GM18507 (cell line): ENCODE measurements at places on chromosomes 13 and 19.

- no peak for DNase-seq
Observed at GRCh38 chr13:21458451-21458812, 671 bp downstream of the ZDHHC20 start.

GRCh38 chr13:35984776-35985453 is 146.3 kb downstream of the DCLK1 start:
- DNase-seq = no peak

DNA sequence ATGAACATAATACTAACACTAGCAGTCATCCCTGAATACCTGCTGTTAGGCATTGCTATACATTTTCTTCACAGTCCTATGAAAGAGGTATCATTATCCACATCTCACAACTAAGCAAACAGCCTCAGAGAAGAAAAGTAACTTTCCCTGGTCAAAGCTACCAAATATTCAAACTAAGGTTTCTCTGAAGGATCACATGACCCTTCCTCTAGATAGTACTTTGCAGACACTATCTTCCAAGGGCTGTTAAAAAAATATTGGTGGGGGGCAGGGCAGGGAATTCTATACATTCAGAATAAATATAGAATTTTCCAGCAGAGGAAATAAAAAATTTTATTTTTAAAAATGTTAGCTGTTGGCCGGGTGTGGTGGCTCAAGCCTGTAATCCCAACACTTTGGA is 3.1 kb downstream of the SLC25A30 start:
- no peak for DNase-seq

GRCh38 chr13:81927347-81927746 is 1586.4 kb upstream of the SPRY2 start:
- no peak for DNase-seq

DNA sequence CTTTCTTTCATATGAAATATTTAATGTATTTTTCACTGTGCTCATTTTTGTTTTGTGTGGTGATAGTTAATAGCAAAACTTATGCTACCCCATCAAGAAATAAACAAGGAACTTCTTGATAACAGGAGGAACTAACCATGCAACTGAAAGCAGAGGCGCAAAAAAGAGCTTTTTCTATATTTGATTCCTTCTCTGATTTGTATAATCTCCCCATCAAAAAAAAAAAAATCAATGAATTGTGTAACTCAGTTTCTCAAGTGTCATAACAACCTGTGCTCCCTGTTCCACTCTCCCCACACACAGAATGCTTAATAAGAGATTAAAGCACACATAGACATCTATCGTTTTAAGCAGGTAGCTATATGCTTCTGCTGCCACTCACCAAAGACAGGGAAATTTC is 67.3 kb upstream of the MED4 start:
- no peak for DNase-seq

DNA sequence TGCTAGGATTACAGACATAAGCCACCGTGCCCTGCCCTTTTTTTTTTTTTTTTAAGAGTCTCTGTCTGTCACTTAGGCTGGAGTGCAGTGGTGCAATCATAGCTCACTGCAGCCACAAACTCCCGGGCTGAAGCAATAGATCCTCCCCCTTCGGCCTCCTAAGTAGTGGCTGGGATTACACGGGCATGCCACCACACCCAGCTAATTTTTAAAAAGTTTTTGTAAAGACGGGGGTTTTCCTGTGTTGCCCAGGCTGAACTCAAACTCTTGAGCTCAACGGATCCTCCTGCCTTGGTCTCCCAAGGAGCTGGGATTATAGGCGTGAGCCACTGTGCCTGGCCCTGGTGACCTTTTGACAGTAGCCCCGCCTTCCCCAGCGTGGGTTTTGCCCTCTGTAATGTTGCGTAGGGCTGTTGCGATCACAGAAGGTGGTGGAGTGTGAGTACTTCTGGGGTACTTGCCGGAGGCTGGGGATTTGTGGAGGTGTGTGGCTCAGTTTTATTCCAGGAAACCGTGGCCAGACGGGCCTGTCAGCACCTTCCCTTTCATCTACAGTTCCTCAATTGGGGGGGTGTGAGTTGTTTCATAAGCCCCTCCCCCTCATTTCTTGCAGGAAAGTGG is 11.6 kb upstream of the RETN start:
- no peak for DNase-seq

- no peak for DNase-seq
Observed at GRCh38 chr13:22387899-22388298, 717.0 kb downstream of the FGF9 start.

DNA sequence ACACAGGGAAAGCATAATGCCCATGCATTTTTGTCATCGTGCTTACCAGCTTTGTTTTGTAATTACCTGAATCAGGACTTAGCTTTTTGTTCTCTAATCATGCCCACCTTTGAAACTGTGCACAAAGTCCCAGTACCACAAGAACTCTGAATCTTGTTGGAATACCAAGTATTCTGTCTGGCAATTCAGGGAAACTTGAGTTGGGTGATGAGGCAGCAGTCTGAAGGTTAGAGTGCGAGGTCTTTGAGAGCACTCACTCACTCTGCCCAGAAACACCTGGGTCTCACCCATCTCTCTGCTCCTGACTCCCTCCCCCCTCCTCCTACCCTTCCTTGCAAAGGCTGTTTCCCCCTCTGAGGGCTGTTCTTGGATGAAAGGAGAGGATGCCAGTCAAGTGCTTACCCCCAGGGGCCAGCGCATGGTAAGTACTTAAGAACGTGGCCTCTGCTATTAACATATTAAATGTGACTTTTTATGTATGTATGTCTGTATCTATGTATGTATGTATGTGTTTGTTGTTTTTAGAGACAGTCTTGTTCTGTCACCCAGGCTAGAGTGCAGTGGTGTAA is 22.4 kb downstream of the SIPA1L3 start:
- DNase-seq = no peak

DNA sequence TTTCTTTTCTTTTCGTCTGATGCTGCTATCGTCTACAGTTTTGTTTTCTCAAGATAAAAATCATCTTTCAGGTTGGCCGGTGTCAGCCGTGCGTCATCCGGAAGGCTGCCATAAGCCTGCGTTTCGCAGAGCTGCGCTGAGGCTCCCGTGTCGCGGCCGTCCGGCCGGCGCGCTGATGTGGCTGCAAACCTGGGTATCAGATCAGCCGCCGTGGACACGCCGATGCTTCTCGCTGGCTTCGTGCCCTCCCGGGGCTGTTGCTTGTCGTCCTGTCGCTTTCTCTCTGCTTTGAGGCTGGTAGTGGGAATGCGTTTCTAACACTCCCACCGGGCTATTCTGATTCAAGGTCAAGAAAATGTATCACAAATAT is 45.9 kb upstream of the TFDP1 start:
- no peak for DNase-seq

DNA sequence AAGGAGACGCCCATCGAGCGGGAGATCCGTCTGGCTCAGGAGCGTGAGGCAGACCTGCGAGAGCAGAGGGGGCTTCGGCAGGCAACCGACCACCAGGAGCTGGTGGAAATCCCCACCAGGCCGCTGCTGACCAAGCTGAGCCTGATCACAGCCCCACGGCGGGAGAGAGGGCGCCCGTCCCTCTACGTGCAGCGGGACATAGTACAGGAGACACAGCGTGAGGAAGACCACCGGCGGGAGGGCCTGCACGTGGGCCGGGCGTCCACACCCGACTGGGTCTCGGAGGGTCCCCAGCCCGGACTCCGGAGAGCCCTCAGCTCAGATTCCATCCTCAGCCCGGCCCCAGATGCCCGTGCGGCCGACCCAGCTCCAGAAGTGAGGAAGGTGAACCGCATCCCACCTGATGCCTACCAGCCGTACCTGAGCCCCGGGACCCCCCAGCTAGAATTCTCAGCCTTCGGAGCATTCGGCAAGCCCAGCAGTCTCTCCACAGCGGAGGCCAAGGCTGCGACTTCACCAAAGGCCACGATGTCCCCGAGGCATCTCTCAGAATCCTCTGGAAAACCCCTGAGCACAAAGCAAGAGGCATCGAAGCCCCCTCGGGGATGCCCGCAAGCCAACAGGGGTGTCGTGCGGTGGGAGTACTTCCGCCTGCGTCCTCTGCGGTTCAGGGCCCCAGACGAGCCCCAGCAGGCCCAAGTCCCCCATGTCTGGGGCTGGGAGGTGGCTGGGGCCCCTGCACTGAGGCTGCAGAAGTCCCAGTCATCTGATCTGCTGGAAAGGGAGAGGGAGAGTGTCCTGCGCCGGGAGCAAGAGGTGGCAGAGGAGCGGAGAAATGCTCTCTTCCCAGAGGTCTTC is 7.1 kb downstream of the MISP start:
- DNase-seq = no peak

GRCh38 chr19:29375429-29376119 is 150.2 kb upstream of the VSTM2B start:
- no peak for DNase-seq
